ENCODE measurements at places on chromosomes 16 and 17. TPM values are rescaled to one million over a fixed set of nuclear protein-coding genes. Genes with fewer than 3 reads are reported as not detected.

GRCh38 chr17:21540502-21540901 is 151.8 kb upstream of the KCNJ18 start:
- DNase-seq, result no peak

DNA sequence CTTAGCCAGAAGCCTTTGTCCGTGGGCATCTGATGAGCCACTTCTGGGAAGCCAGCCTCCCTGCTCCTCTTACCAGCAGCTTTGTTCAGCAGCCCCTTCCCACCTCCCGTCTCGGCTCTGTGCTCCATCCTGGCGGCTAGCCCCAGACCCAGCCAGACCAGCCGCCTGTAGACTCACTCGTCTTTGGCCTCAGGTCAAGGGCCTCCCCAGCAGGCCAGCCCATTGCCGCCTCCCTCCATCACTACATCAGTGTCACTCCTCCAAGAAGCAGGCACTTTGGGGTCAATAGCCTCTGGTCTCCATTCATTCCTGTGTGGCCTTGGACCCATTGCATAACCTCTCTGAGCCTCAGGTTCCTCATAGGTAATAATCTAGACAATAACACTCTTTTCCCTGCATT is 20.9 kb upstream of the CRHR1 start:
- no peak for DNase-seq

- DNase-seq, result no peak
Measured at GRCh38 chr17:39787041-39787440, 49.3 kb downstream of the GRB7 start.

- DNase-seq, result no peak
Measured at GRCh38 chr16:72974142-72974769, 73.7 kb downstream of the ZFHX3 start.

- no peak for DNase-seq
Measured at GRCh38 chr16:3015865-3016521, 2.0 kb downstream of the CLDN6 start.

DNA sequence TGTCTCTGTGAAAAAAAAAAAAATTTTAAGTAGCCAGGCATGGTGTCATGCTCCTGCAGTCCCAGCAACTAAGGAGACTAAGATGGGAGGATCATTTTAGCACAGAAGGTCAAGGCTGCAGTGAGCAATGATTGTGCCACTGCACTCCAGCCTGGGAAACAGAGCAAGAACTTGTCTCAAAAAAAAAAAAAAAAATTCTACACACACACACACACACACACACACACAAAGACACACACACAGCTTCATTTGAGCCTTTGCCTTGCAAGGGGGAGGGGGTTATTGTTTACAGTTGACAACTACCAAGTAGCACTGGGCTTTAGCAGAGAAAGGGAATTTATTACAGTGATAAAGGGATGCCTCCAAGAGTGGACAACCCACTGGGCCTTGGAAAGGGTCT is 4.9 kb upstream of the POLR3E start:
- no peak for DNase-seq

- no peak for DNase-seq
Measured at GRCh38 chr17:30954046-30954830, 16.6 kb upstream of the RNF135 start.

- no peak for DNase-seq
Measured at GRCh38 chr16:57427824-57428223, 19.4 kb downstream of the CIAPIN1 start.

DNA sequence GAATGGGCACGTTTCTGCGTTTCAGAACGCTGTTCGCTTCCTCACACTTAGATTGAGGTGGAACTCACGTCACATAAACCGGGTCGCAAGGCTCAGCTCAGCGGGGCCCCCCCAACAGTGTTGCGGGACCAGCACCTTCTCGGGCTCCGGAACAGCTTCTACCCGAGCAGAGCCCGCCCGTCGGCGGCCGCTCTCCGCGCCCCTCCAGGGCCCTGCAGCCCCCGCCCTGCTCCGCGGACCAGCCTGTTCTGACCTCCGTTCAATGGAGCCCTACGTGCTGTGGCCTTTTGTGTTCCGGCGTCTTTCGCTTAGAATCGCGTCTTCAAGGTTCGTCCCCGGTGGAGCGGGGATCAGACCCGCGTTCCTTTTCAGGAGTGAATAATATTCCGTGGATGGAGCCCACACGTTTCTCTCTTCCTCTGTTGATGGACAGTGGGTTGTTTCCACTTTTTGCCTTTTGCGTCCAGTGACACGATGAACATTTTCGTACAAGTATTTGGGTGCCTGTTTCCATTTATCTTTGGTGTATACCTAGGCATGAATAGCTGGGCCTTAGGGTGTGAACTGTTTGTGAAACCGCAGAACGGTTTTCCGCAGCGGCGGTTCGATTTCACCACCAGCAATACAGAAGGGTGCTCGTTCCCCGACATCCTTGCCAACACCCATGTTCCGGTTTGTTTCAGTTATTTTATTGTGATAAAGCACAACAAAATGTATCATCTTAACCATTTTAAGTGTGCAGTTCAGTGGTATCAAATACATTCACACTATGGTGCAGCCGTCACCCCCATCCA is 2.3 kb upstream of the SLC22A31 start:
- no peak for DNase-seq

- peak; percentile 56 for DNase-seq
Measured at GRCh38 chr16:23434380-23434779, 18.6 kb downstream of the COG7 start.

- DNase-seq, result no peak
Measured at GRCh38 chr17:17525311-17525710, 29.1 kb upstream of the RASD1 start.

DNA sequence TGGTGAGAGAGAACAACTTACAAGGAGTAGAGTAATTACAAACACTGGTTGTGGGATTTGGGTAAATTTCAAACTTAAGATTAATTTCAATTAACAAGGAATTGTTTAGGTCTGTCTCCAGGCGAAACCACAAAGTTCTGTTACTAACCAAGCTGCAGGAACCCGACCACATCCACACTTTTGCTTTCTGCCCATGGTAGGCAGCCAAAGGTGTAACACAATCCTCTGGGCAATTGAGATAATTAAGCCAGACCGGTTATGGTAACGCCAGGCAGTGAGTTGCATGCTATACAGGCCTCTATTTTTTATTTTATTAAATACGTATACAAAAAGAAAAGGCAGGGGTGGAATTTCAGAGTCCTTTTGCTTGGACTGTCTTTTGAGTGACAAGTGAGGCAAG is 12.0 kb downstream of the KCNJ2 start:
- no peak for DNase-seq

DNA sequence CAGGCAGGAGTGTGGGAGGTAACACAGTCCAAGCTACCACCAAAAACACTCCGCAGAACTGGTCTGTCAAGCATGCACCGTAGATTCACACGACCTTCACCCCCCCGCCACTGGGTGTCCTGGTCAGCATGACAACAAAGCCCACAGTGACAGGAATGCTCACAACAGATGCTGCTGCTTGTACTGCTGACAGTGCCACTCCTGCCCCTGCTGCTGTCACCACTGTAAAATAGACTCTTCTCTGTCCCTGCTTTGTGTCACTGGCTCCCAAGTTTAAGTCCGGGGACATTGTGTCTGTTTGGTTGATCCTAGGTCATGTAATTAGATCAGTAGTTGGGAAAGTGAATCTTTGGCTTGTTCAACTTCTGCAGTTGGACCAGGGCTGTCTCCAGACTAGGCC is 7.0 kb upstream of the ODF4 start:
- no peak for DNase-seq

- DNase-seq, result no peak
Measured at GRCh38 chr16:81706327-81707295, 72.5 kb upstream of the PLCG2 start.

DNA sequence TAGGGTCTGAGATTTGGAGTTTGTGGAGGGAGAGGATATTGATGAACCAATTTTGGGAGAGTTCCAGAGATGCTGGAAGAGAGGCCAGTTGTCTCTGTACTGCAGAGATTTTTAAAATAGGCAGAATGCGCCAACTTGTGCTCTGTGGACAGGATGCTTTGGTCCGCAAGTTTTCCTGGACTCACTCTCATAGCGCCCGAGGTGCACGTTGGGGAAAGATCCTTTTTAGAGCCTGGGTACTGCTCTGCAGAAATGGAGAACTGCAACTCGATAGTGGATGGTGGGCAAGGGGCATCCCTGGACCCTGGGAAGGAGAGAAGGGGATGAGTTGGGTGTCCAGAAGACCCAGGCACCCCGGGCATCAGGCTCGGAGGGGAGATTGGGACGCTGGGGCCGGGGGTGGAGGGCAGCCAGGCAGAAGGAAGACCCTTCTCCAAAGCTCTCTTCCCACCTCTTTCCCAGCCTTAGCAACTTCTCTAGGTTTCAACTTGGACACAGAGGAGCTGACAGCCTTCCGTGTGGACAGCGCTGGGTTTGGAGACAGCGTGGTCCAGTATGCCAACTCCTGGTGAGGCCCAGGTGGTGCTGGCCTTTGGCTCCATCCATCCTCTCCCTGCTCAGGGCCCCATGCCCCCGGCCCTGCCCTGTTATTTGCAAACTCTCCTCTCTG is 590 bp downstream of the ITGAX start:
- no peak for DNase-seq

GRCh38 chr17:38551121-38551520 is 54.6 kb downstream of the SRCIN1 start:
- no peak for DNase-seq

DNA sequence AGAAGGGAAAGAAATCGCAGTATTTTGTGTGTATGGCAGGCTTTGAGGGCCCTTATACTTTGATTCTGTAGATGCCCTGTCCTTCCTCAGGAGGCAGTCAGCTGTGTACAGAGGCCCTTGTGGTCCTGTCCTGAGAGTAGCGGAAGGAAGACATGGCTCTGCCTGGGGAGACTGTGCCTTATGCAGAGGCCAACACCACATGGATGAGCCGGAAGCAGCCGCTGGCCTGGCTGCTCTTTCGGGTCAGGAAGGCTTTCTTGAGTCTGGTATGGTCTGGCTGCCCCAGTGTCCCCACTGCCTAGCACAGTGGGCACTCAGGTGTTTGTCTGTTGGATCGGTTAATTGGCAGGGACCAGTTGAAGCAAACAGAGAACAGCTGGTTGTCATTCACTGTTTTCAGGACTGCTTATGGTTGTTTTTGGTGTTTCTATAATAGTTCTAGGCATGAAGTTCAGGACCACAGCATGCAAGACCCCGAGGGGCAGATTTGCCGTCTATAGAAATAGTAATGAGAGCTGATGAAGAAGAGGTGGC is 12.4 kb downstream of the USP10 start:
- DNase-seq, result no peak

DNA sequence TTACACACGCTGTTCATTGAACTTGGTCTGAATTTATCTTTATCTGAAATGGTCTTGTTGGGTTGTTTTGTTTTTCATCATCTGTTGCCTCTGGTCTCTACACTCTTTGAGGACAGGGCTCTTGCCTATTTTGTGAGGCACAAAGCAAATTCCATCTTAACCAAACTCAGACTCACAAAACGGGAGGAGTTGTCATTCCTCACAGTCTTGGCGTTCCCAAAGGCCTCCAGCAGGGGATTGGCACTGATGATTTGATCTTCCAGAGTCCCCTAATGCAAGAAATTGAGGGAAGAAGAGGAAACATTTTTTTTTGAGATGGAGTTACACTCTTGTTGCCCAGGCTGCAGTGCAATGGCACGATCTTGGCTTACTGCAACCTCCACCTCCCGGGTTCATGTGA is 8.7 kb downstream of the MYH3 start:
- no peak for DNase-seq

DNA sequence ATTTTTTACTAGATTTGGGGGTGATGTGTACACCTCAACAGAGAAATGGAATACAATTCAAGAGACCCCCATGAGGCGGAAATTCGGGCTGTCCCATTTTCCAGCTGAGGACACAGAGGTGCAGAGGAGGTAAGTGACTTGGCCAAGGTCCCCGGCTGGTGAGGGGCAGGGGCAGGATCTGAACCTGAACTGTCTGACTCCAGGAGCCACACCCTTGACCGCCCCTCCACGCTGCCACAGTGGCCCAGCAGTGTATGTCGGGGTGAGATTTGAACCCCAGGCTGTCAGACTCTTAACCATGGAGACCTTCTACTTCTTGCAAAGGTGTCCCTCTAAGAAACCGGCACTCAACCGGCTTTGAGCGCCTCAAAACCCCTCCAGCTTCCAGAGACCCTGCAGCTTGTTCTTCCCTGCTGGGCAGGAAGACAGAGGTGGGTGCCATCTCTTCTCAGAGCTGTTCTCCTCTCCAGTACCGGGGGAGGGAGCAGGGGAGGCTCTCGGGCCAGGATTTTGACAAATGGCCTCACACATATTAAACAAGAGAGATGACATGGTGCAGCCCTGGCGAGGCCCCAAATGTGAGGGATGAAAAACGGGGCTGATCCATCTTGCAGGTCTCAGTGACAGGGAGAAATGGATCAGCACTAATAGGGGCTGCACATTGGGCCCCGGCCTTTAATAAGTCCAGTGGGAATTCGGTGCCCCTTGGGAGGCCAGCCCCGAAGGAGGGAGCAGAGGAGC is 222.3 kb downstream of the GSG1L start:
- no peak for DNase-seq

DNA sequence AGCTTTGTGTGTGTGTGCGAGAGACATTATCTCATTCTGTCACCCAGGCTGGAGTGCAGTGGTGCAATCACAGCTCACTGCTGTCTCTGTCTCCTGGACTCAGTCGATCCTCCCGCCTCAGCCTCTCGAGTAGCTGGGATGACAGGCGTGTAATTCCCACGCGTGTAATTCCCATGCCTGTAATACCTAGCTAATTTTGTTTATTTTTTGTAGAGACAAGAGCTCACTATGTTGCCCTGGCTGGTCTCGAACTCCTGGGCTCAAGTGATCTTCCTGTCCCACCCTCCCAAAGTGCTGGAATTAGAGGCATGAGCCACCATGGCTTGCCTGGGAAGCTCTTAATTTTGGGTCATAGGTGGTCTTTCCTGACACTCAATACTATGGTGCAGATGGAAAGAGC is 205.3 kb upstream of the TNRC6C start:
- DNase-seq, result no peak

DNA sequence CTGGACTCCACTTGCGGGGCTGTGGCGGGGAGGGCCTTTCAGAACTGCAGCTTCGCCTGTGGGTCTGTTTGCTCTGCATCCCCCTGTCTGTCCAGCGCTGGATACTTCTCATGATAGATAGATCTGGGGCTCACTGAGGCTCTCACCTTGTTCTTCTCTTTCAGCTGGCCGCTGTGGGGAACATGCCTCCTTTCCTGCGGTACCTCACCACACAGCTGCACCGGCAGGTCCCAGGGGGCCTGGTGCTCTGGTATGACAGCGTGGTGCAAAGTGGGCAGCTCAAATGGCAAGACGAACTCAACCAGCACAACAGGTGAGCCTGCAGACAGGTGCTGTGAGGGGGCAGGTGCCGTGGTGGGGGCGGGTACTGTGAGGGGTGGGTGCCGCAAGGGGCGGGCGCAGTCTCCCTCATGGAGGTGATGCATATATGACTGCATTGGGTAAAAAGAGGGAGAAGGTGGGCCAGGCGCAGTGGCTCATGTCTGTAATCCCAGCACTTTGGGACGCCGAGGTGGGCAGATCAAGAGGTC is 6.2 kb downstream of the ENGASE start:
- no peak for DNase-seq

Gene MYO15A
- not detected for total RNA-seq

Gene PRAC1
- total RNA-seq, result not detected

Gene PDK2
- total RNA-seq, result 25.3 TPM

Gene SMIM5
- not detected for total RNA-seq

Gene STH
- total RNA-seq, result not detected

Gene RSKR
- total RNA-seq, result 5.0 TPM

Gene MRPL58
- 186 TPM for total RNA-seq

Gene PRSS27
- total RNA-seq, result not detected

Gene ARL5C
- total RNA-seq, result not detected

Gene DYNLRB2
- not detected for total RNA-seq

Gene SDR42E2
- not detected for total RNA-seq

Gene CES3
- total RNA-seq, result not detected

Gene NBR1
- 57.4 TPM for total RNA-seq

Gene DRC3
- total RNA-seq, result not detected

Gene RPRML
- total RNA-seq, result not detected
